ENCODE measurements at places on chromosomes 2 and 18. TPM values are rescaled to one million over a fixed set of nuclear protein-coding genes. Genes with fewer than 3 reads are reported as not detected.
A peak's percentile ranks its signal among the peaks of the same experiment; 100 is the strongest.

Gene IL1F10
- polyA plus RNA-seq, result not detected

Gene CRACDL
- polyA plus RNA-seq, result 5.5 TPM

Gene TMX3
- polyA plus RNA-seq, result 4.3 TPM

Gene KYNU
- polyA plus RNA-seq, result 2.1 TPM

Gene CHST9
- polyA plus RNA-seq, result not detected

Gene SLC4A5
- 0.12 TPM for polyA plus RNA-seq

Gene IL37
- polyA plus RNA-seq, result not detected

DNA sequence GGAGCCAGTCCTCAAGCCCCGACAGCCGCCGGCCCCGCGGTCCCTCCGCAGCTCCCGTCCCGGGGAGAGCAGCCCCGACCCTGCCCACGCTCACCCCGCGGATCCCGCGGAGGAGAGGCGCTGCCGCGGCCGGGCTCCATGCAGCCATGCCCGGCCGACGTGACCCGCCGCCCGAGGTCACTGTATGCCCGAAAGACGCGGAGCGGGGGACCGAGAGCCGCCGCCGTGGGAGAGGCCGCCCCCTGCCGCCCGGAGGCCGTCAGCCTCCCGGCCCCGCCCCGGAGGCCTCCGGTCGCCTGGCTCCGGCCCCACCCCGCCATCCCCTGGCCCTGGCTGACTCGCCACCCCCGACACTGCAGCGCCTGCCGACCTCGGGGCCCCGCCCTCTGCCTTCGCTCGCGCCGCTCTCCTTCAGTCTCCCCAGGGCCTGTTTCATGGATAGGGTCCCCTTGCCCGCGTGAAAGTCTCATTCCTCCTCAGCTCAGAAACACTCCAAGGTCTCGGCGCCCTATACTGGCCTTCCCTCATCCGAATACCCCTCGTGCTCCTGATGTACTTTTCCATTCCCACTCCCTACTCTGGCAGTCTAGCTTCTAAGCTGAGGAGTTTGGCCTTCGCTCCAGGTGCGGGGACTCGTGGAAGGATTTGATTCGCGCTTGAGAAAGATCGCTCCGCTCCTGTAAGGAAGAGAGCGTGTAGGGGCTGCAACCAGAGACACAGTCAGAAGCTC lies at the start of gene BOLA3:
Gene BOLA3 (minus strand): TSS at position 186 of the 730 bp plus-strand sequence. CDS start 38 bp downstream, at position 148.
- DNase-seq, result peak; percentile 86

DNA sequence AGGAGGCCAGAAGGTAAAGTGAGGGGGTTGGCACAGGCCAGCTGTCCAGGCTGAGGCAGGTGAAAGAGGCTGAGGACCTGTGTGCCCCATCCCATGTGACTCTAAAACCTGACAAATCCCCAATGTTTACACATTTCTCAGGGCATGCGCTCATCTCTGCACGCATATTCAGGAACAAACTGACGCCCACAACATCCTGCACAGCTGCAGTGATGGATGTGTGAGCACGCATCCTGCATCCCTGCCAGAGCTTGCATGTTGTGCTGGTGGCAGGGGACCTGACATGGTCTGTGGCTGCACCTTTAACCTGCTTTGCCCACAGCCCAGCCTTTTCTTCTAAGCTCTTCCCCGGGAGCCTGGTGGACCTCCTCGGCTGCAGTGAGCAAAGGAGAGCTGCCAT lies 83.1 kb downstream of the FBXO15 start:
- no peak for DNase-seq

GRCh38 chr2:121015971-121016485 lies 269.0 kb downstream of the TFCP2L1 start:
- DNase-seq, result peak; percentile 77

GRCh38 chr2:5666798-5667197 lies 25.4 kb upstream of the SOX11 start:
- DNase-seq, result no peak

GRCh38 chr18:78021196-78021595 lies 771.5 kb downstream of the GALR1 start:
- DNase-seq, result peak; percentile 8

- DNase-seq, result no peak
Observed at GRCh38 chr2:122236152-122236874, 480.9 kb downstream of the TSN start.

GRCh38 chr2:239820836-239821693 lies 204.1 kb downstream of the NDUFA10 start:
- DNase-seq, result no peak

GRCh38 chr18:9975658-9976057 lies 61.8 kb downstream of the VAPA start:
- no peak for DNase-seq

DNA sequence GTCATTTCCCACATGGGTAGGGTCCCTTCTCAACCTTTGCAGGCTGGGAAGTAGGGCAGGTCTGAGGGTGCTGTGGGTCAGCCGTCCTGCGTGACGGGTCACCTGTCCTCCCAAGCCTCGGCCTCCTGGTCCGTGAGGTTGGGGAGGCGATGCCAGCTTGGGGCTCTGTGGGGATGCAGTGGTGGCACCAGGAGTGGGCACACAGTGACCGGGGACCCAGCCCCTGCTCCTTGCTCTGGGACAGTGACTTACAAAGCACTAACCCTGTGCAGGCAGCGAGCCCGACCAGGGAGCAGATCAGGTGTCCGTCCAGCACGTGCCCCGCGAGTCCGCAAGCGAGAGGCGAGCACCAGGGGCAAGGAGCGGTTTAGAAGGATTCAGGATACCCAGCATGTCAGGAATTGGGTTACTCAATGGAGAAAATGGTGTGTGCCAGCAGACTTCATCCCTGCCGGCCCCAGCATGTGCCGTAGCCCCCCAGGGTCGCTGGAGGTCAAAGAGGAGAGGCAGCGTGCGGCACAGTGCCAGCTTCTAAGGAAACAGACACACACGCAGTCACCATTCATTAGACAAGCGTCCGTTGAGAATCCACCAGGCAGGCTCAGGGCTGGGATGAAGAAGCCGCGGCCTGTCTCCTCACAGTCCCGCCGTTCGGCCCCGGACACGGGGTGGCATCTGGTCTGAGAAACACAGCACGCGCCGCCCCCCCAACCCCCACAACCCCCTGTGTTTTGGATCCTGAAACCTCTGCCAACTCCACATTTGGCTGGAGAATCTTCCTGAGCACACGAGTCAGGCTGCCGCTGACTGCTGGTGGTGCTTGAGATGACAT lies 11.7 kb downstream of the COLEC11 start:
- peak; percentile 41 for DNase-seq

DNA sequence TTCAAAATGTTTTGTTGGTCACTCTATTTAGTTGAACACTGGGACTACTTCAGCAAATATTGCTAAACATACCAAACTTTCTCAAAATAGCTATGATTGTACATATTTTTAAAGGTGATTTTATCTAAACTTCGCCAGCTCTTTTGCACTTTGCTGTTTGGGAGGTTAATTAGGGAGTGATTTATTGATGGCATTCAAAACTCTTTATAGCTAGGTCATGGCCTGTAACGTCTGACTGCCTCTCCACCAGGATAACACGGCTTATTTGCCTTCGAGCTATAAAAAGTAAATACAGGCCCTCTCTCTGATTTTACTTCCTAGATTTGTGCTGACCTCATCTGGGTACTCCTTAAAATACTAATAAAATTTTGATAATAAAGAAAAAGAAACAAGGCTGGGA lies 931.9 kb downstream of the DCDC2C start:
- no peak for DNase-seq

GRCh38 chr2:105797298-105797819 lies 52.6 kb downstream of the NCK2 start:
- no peak for DNase-seq

GRCh38 chr2:211967234-211967633 lies 571.4 kb downstream of the ERBB4 start:
- no peak for DNase-seq

- no peak for DNase-seq
Observed at GRCh38 chr18:8741532-8741931, 36.2 kb downstream of the MTCL1 start.

DNA sequence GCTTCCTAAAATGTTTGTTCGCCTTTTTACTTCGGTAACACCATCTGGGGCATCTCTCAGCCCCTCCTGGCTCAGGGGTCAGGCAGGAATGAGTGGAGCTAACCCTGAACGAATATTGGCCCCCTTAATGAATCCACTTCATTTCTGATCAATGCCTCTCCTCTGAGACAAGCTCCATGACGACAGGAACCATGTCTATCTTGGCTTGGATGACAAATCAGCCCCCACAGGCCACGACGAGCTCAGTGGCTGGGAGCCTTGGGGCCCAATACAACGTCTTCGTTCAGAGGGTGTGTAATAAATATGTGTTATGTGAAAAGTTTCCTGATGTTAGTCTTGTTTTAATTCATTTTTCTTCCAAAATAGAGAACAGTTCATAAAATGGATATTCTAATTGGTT lies 133.0 kb downstream of the COL6A3 start:
- DNase-seq, result no peak

- no peak for DNase-seq
Observed at GRCh38 chr2:42050703-42051542, 3.1 kb downstream of the PKDCC start.

GRCh38 chr2:190304404-190304803 lies 15.2 kb downstream of the HIBCH start:
- no peak for DNase-seq

- no peak for DNase-seq
Observed at GRCh38 chr18:51639541-51639940, 442.1 kb upstream of the MEX3C start.

DNA sequence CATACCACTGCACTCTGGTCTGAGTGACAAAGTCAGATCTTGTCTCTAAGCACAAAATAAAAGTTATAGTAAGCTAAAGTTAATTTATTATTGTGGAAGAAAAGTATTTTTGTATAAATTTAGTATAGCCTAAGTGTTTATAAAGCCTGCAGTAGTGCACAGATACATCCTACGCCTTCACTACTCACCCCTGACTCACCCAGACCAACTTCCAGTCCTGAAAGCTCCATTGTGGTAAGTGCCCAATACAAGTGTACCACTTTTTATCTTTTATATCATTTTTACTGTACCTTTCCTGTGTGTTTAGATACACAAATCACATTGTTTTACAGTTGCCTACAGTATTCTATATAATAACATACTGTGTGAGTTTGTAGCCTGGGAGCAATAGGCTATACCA lies 57.5 kb downstream of the UBE2E3 start:
- DNase-seq, result no peak

DNA sequence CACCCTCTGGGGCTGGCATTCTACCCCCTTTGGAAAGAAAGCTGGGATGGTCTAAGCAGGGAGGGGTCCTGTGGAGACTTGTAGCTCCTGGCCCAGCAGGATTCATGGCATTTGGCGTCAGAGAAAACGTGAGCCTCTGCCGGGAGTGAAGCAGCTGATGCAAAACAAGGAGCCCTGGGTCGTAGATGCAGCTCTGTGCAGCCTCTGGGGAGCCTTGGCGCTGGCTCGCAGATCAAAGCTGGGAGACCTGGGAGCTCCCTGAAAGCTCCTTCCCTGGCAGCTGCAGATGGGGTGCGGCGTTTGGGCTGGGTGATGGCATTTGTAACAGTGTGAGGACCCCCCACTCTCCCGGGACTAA lies 148.3 kb downstream of the KLHL29 start:
- DNase-seq, result peak; percentile 47

GRCh38 chr2:200320344-200320743 lies 13.9 kb downstream of the SPATS2L start:
- no peak for DNase-seq

GRCh38 chr2:168910330-168910729 lies 9.2 kb downstream of the G6PC2 start:
- DNase-seq, result no peak

DNA sequence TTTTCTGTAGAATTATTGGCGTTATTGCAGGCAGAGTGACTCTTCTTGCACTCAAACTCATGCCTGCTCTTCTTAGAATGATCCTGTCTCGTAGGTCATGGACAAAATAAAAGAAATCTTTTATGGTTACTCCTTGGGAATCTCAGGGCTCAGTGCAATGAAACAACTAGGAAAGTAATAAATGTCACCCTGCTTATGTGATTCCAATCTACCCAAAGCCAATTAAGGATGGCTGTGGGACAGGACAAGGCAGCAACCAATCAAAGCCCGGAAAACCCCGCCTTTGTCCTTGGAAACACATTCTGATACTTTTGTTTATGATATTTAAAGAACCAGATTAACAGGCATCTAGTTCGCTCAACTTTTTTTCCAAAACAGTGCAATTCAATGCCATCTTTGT lies 53.0 kb downstream of the GRB14 start:
- no peak for DNase-seq

GRCh38 chr18:59674903-59675270 lies 22.3 kb downstream of the CCBE1 start:
- DNase-seq, result no peak

DNA sequence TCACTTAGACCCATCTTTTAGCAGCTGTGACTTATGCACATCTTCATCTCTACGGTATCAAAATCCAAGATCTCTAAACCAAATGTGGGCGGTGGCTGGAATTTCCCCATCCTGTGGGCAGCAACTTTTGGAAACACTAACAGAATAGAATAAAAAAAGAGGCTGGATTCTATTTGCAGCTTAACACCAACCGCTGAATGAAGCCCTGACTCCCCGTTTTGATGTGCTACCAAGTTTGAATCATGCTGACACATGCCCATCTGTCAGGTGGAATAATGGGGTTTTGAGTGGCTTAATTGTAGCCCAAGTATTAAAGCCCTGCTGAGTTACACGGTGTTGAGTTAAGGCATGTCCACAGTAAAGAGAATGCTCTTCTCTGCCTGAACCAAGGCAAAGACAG lies 165.2 kb downstream of the MTCL1 start:
- DNase-seq, result no peak

DNA sequence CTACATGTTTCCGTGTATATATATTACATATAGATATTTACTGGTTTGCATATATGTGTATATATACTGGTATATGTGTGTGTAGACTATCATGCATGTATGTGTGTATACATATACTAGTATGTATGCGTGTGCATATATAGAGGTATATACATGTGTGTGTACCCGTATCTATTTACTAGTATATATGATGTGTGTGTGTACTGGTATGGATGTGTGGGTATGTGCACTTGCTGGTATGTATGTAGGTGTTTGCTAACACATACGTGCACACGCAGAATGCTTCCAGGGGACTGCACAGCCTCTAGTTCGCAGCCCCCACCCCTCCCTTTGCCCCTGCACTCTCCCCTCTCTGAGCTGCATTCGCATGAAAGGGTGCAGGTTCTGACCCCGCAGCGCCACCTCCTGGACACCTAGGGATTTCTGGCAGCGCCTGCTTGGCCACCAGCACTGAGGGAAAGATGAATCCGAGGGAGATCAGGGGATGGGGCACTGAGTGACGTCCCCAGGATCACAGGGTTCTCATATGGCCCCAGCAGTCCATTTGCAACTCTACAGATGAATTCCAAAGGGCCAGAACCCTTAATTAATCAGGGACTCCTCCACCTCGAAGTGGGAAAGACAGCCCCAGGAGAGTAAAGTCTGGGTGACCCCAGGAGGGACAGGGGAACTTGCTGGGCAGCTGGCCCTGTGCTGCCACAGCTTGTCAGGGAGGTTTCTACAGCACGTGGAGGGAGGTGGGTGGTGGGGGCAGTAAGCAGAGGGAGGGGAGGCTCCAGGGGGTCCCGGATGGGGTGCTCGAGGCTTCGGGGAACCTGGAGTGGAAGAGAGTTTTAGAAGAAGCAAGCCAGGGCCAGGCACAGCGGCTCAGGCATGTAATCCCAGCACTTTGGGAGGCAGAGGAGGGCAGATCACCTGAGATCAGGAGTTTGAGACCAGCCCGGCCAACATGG lies 66.8 kb upstream of the ASAP2 start:
- DNase-seq, result peak; percentile 90
